ENCODE measurements at places on chromosomes 5 and 9. TPM values are rescaled to one million over a fixed set of nuclear protein-coding genes. Genes with fewer than 3 reads are reported as not detected.

DNA sequence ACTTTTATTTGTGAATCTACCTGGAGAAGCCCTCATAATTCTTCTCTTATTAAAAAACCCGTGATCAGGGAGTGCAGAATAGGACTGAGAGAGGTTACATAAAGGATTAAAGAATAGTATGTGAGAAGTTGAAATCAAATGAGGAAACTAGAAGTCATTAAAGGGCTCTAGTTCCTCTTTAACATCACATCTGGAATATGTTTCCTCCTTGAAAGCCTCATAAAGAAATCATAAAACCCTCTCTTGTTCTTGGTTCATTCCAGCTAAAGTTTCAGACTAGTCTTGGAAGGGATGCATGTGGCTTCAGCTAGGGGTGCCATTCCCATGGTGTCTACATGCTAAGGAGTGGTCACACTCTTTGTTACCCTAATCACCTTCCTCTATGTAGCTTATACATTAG lies 5.7 kb upstream of the C5orf46 start:
- DNase-seq: no peak

DNA sequence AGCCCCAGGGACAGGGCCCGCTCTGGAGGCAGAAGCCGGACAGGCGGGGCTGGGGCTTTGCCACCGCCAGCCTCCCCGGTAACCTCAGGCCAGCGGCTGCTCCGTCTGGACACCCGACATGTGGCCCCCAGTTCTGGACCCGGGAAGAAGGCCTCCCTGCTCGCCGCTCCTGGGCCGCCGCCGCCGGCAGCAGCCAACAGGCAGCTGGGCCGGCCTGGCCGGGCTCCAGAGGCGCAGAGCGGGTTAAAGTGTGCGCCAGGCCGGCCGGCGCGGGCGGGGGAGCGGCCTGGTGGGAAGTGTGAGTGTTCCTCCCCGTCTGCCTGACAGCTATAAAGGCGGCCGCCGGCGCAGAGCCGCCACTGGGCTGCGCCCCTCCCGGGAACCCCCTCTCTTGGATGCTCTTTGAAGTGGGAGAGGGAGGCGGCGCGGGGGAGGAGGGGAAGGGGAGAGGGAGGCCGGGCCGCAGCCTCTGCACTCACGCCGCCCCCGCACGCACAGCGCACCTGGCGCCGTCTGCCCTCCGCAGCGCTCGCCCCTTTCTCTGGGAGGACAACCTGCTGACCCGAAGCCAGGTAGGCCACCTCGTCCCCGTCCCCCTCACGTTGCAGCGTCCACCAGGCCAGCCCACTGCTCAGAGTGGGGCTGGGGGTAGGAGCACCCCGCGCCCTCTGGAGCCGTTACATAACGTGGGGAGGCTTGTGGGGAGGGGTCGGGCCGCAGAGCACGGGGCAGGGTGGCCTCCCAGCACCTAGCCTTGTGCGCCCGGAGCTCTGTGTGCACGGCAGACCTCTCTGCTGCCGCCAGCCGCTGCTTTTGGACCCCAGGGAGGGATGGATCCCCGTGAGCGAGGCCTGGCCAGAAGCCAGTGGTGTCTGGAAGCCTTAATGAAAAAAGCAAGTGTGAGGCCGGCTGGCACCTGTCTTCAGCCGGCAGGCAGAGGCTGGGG lies at the start of gene ADAMTSL2:
Gene ADAMTSL2 (plus strand): TSS at position 359 of the 946 bp plus-strand sequence. CDS start 2,009 bp downstream, outside the sequence.
- peak; percentile 91 for DNase-seq

The ELAVL2 gene
- 1.1 TPM for total RNA-seq

DNA sequence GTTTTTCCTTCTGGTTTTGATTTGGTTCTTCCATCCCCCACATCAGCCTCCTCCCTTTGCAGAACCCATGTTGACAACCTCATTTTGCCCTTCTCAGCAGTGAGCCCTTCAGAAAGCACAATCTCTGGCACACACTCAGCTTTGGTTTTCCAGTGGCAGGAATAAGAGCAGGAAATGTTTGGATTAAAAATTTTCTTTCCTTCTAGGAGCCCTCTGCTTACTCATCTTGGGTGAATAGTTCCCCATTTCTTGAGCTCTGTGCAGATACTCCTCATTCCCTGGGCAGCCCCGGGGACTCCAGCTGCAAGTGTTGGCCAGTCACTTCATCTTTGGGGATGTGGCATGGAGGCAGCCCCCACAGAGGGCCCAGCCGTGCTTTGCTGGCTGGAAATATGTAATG lies 170.5 kb downstream of the NR3C1 start:
- DNase-seq: no peak

The PRLR gene
- total RNA-seq: 33.2 TPM

The BRINP1 gene
- not detected for total RNA-seq

The BARHL1 gene
- total RNA-seq: not detected

GRCh38 chr9:115213818-115214334 lies 95.9 kb upstream of the TNC start:
- DNase-seq: peak; percentile 78

DNA sequence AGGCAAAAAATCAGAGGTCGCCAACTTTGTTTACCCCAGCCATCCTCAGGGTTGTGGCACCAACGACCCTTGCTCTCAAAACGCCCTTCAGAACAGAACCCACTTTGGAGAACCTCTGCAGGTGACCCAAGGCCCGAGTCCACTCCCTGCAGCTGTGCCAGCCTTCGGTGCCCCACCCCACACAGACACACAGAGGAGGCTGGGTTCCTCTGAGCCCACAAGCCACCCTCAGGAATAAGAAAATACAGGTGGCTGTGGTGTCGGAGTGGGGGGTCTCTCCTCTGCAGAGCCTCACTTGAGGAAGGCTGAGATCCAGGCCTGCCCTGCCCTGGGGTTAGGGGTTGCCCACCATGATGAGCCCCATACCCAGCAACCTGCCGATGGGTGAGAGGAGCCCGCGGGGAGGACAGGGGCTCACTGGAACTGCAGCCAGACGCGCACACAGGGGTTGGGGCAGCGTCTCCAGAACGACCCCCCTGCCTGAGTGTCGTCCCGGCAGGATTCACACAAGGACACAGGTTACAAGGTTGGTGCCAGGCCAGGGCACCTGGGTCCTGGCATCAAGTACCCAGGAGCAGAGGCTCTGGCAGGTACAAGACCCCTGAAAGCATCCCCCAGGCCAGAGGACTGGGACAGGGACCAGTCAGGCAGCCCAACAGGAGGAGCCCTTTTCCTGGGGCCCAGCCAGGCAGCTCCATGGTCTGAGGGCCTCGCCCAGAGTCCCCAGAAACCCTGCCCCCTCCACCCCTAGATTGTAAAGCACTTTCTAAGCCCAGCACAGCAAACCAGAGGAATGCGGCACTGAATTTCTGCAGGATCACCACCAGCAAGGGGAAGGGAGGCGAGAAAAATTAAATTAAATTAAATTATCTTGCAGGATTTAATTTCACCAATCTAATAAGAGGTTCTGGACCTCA lies 40.0 kb downstream of the NACC2 start:
- DNase-seq: no peak

DNA sequence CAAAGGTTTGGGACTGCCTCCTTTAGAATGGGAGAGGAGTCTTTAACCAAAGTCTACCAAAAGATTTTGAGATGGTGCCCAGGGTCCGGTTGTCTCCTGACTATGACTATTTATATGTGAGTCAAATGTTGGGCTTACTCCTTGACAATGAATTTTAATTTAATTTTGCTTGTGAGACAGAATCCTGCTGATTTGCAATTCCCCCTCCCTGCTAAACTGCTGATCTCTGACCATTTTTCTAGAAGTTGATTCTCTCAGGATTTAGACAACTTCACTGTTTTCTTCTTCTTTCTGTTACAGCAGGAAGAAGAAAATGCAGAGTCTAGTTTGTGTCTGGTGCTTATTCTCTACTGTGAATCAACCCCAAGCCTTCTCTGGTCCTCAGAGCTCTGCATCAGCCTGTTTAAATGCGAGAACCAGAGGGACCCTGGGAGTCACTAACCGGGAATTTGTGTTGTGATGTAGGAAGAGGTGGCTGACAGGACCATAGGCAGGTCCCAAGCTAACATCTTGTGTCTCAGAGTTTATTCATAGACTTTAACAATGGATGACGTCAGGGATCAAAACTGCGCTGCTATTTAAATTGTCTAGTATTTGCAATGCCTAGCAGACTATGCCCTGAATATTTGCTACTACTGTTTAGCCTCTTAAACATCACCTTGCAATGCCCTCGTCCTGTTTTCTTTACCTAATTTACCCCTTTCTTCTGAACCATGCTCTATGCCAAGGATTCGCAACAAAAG lies 124.0 kb upstream of the TAF11L2 start:
- DNase-seq: no peak

The SIT1 gene
- total RNA-seq: 2.3 TPM

DNA sequence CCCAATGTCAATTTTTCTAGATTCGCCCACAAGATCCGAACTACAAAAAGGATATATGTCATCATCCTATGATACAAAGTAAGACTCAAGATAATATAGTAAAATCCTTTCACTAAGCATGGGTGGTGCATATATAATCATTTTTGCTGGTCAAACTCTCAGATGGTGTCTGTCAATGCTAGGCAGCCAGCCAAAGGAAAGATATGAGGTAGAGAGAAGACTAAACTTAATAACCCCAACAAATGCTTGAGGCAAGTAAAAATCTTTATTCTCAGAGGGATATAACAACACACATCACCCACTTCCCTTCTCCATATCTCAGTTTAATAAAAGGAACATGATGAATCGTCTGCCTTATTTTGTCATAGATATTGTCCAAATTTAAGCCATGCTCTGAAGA lies 841.2 kb upstream of the DMAC1 start:
- no peak for DNase-seq

- DNase-seq: peak; percentile 68
Observed at GRCh38 chr5:35202319-35203111, 27.8 kb downstream of the PRLR start.

The PCA3 gene
- total RNA-seq: 0.73 TPM

The FAM170A gene
- total RNA-seq: not detected

The SLC25A48 gene
- total RNA-seq: 0.37 TPM

The PCDHA3 gene
- total RNA-seq: 0.55 TPM

The SHISAL2B gene
- not detected for total RNA-seq

DNA sequence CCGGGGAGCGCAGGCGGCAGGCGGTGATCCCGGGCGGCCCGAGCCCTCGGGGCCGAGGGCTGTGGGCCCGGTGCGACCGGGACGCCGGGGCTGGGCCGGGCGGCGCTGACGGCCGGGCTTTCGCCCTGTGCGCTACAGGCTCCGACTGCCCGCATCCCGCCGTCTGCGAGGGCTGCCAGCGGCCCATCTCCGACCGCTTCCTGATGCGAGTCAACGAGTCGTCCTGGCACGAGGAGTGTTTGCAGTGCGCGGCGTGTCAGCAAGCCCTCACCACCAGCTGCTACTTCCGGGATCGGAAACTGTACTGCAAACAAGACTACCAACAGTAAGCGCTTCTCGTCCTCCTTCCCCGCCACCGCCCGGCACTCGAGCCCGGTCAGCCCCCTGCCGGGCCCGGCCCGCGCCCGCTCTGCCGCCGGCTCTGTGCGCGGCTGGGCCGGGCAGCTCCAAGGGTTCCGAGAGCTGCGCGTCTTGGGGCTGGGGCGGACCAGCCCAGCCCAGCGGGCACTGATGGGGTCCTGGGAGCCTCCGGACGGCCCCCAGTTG lies 1.6 kb downstream of the LMX1B start:
- DNase-seq: peak; percentile 86

GRCh38 chr9:19700699-19701098 lies 88.1 kb downstream of the SLC24A2 start:
- no peak for DNase-seq

DNA sequence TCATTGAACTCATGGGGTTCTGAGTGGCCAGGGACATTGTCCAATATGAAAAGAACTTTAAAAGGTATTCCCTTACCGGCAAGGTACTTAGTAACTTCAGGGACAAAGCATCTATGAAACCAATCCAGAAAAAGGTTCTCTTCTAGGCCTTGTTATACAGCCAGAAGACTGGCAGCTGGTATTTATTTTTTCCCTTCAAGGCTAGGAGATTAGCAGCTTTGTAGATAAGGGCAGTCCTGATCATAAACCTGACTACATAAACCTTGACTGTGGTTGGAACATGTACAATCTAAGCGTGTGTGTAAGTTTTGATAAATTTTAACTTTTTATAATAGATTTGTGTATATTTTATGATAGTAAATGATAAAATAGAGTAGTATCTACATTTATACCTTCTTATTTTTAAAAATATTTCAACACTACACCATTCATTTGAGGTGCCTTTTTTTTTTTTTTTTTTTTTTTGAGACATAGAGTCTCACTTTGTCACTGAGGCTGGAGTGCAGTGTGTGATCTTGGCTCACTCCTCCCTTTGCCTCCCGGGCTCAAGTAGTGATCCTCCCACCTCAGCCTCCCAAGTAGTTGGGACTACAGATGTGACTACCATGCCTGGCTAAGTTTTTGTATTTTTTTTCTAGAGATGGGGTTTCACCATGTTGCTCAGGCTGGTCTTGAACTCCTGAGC lies 24.5 kb downstream of the RANBP17 start:
- DNase-seq: peak; percentile 30

- DNase-seq: no peak
Observed at GRCh38 chr9:18526685-18527084, 52.7 kb downstream of the ADAMTSL1 start.

DNA sequence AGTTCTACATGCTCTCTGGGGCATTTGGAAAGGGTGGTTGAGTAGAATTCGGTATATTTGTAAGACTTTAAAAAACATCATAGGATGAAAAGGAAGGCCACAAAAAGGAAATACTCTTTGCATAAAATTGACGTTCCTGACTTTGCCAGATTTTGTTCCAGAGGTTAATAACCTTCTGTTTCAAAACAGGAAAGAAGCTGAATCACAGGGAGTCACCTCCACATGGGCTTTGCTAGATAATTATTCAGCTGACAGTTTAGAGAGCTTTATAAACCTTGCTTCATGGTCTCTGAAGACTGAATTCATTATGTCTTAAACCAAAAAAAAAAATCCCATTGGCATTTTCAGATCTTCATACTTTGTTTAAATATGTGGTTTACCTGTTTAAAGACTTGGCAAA lies 203.7 kb downstream of the SEMA6A start:
- no peak for DNase-seq

The CAVIN4 gene
- not detected for total RNA-seq

DNA sequence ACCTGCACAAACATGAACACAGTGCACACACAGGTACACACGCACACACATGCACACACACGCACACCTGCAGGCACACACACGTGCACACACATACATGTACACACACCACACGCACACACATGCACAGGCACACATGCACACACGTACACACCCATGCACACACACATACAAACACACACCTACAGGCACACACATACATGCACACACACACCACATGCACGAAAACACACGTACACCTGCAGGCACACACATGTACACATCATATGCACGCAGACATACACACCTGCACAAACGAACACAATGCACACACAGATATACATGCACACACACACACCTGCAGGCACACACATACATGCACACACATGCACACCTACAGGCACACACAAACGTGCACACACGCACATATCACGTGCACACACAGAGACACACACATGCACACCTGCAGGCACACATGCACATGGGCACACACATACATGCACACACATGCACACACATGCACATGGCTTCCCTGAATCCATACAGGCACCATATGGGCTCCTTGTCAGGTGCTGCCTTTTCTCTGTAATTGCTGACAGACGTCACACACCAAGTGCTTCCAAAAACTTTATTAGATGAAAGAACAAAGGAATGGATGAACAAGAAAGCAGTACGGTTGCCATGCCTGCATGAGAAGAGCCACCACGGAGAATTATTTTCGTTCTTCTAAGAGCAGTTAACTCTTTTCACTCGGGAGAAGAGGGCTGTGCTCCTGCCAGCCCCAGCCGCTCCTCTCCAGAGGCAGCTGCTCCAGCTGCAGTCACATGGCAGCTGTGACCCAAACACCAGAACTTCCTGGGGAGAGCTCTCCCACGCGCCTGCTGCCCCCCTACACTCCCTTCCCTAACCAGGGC lies 57.2 kb downstream of the EXD3 start:
- no peak for DNase-seq

The ENTR1 gene
- 40.1 TPM for total RNA-seq

Measured in stomach (tissue), 19 donors.